ENCODE measurements at places on chromosomes 2 and 18.

- no peak for DNase-seq
Measured at GRCh38 chr2:180520206-180520605, 460.2 kb upstream of the UBE2E3 start.

GRCh38 chr2:158498043-158498748 is 41.4 kb downstream of the PKP4 start:
- no peak for DNase-seq

DNA sequence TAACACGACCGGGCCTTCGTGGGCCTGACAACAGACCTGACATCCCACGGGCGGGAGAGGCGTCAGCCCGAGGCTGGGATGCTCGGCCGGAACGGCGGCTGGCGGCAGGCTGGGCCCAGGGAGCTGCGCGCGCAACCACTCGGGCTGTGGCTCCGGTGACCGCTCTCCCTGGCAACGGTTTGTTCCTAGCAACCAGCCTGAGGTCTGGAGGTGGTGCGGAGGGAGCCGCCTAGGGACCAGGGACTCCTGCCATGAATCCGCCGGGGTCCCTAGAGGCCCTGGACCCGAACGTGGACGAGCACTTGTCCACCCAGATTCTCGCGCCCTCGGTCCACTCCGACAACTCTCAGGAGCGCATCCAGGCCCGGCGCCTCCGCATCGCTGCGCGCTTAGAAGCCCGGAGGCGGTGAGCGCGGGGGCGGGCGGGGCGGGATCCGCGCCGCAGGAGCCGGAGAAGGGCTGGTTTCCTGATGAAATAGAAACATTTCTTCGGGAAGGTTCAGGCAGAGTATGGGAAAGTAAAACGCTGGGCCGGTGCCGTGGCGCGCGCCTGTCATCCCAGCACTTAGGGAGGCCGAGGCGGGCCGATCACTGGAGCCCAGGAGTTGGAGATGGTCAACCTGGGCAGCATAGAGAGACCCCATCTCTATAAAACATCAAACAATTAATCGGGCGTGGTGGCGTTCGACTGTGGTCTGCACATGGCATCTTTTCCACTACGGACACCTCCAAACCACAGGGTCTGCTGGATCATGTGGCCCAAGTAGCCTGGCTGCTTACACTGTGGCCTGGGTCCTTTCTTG is at the start of gene DRC1:
TSS of gene DRC1 (plus strand) at position 182 of the 803 bp plus-strand sequence. CDS start at position 252, 70 bp downstream.
- DNase-seq: peak; percentile 96

DNA sequence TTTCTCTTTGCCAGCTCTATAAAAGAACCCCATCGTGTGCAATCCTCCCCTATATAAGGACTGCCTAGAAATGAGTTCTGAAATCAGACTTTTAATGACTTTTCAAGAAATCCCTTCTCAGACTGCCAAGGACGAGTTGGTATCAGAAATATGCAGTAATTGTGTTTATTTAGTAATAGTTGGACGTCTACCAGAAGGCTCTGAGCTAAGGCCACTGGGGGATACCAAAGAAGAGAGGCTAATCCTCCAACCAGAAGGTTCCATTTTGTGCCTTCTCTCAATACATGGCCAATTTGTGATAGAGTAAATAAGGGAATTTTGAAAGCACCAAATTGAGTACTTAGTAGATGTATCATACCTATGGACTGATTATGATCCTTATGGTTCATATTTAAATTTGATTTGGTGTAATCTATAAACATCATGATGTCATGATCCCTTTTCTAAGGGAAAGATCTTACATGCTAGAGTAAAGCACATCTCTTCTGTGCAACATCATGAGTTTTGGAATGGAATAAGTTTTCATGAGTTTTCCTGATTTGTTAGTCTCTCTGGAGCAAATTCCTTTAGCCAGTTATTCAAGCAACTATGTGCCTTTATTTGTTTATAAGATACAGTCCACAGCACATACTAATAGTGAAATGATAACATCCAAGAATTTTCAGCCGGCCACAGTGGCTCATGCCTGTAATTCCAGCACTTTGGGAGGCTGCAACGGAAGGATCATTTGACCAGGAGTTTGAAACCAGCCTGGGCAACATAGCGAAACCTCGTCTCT is 82.2 kb upstream of the LTBP1 start:
- DNase-seq: no peak

- DNase-seq: no peak
Measured at GRCh38 chr18:59233017-59233410, 13.1 kb downstream of the GRP start.

DNA sequence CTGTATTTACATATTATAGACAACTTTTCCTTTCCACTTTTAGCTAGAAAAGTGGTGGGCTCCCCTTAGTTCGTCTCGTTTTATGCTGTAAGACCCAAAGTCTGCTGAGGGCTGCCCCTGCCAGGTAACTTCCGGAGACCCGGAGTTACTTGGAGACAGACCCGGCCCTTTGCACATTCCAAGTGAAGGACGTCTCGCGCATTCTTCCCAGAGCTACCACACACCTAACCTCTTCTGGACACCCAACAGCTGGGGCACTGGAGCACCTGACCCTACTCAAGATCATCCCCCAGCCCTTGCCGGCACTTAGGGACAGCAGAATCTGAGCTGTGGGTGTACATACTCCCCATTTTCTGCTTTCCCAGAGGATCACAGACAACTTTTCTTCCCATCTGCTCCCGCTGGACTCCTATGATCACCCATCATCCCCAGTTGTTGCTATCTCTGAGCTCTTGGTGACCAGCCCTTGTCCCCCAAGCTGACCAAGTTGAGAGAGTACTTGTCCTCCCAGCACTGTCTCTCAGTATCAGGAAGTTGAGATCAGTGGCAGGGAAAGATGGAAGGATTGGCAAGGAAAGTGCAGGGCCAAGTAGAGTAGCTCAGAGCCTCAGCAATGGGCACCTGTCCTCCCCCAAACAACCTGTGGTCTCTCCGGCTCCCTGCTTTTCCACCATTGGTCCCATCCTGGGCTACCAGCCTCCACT is 8.4 kb upstream of the SATB2 start:
- DNase-seq: no peak

- no peak for DNase-seq
Measured at GRCh38 chr2:209305746-209306196, 118.1 kb upstream of the MAP2 start.

DNA sequence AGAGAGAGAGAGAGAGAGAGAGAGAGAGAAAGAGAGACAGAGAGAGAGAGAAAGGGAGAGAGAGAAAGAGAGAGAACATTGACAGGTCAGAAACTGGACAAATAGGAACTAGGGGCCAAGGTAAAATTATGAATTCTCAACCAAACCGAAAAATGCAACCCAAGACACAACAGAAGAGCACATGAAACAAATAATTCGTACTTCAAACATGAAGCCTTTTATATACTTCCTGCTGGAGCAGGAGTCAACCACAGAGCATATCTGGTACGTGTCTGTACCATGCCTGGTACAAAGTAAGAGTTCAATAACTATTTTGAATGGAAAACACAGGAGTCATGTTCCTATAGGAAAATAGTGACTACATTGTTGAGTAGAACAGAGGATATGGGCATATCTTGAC is 6.5 kb upstream of the VPS54 start:
- no peak for DNase-seq

DNA sequence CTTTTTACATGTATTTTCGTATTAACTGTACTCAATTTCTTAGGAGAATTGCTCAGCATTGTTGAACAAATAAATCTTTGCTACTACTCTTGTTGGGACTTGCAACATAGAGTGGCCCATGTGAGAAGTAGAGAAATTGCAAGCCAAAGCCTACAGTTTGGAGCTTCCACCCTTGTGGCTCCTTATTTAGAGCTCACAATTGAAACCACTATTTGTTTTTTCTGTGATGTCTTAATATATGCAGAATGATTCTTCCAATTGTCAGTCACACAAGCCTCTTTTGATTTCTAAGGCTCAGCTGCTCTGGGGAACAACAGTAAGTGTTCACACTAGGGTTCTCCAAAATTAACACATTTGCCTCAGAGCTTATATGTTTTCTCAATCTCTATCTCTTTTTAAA is 60.2 kb upstream of the GALNT13 start:
- DNase-seq: no peak

- no peak for DNase-seq
Measured at GRCh38 chr18:31487246-31488015, 10.5 kb upstream of the DSG2 start.

DNA sequence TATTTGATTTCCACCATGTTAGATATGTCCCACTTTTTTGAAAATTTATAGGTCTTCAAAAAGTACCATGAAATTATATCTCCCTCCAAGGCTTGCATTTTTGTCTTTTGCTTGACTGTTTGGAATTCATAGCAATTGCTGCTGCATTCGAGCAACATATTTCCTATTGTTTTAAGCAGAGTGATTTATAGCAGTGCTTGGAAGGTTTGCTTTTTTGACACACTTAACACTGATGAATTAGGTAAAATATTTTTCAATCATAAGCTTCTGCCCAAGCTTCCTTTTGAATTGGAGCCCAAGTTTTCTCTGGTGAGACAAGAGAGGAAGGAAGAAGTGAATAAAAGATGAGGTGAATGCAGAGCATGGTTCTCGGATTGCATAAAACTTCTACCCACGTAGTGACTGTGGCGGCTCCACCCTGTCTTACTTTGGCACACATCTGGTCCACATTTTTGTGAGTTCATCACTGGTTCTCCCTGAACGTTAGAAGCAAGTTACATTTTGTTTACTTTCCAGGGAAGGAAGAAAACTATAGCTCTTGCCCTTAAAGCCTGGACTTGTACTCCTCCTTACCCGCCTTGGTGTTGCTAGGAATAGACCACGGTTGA is 667.0 kb downstream of the TSN start:
- no peak for DNase-seq

DNA sequence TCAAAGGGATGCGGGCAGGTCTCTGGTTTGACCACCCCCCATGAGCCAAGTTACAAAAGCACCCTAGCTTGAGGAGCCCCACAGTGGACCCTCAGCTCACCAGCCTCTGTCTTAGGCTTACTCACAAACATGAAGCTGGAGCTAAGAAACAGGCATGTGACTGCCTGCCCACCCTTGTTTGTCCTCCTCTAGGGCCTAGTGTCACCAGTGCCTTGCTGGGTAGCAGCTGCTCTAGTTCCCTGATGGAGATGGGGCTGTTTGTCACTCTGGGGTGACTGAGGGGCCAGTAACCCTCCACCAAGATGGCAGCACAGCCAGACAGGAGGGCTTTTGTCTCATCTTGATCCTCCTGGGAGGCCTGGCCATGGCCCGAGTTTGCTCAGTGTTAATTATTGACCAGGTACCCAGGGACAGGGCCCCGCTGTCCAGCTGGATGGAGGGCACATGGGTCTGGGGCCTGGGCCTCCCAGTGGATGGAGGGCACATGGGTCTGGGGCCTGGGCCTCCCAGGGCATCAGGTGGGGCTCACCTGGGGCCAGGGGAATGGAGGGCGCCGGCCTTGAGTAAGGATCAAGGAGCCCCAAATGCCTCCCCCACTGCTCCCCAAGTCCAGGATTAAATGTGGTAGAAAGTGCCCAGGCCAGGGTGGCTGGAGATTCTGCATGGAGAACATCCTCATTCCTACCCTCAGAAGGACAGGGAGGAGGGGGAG is 185.9 kb upstream of the HAAO start:
- no peak for DNase-seq

GRCh38 chr2:176642074-176642473 is 372.8 kb downstream of the MTX2 start:
- DNase-seq: no peak

GRCh38 chr2:106841886-106842645 is 43.9 kb downstream of the ST6GAL2 start:
- no peak for DNase-seq

DNA sequence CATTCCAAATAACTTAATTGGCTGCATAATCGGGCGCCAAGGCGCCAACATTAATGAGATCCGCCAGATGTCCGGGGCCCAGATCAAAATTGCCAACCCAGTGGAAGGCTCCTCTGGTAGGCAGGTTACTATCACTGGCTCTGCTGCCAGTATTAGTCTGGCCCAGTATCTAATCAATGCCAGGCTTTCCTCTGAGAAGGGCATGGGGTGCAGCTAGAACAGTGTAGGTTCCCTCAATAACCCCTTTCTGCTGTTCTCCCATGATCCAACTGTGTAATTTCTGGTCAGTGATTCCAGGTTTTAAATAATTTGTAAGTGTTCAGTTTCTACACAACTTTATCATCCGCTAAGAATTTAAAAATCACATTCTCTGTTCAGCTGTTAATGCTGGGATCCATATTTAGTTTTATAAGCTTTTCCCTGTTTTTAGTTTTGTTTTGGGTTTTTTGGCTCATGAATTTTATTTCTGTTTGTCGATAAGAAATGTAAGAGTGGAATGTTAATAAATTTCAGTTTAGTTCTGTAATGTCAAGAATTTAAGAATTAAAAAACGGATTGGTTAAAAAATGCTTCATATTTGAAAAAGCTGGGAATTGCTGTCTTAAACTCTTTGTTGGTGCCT is 1.4 kb downstream of the PCBP1 start:
- no peak for DNase-seq

- DNase-seq: no peak
Measured at GRCh38 chr2:197071213-197071612, 144.7 kb upstream of the PGAP1 start.

GRCh38 chr2:99382143-99382542 is 45.0 kb downstream of the EIF5B start:
- no peak for DNase-seq

- no peak for DNase-seq
Measured at GRCh38 chr2:223057569-223057968, 5.6 kb downstream of the KCNE4 start.

- DNase-seq: no peak
Measured at GRCh38 chr18:31246460-31246859, 71.5 kb upstream of the DSG1 start.

GRCh38 chr2:147862859-147863516 is 18.2 kb downstream of the ACVR2A start:
- no peak for DNase-seq

DNA sequence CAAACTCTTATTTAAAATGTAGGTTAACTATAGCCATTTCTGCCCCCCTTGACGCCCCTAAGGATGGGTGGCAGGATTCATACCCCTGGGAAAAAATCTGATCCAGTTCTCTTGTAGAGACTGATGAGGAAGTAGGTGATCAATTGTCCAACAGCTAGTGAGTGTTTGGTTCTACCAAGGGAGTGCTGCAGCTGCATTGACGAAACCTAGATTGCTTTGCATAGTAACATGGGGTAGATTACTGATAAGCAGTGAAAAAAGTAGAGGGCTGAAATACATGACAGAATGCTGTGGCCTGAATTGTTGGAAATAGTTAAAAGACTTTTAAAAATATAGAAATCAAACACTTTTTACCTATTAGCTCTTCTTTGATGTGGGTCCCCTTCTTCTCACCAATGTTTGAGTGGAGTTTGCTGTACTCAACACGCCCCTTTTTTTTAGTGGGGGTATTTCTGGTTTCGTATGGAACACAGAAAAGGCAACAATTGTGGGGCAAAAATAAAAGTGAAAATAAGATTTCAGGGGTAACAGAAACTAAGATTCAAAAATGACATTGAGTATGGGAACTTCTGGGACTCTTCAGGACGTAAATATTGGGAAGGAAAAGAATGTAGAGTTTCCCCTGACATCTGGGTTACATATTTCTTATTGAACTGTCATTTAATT is 66.2 kb downstream of the MAIP1 start:
- no peak for DNase-seq

GRCh38 chr18:1017227-1018058 is 112.8 kb downstream of the ADCYAP1 start:
- DNase-seq: no peak

- no peak for DNase-seq
Measured at GRCh38 chr18:2680216-2680792, 24.8 kb downstream of the SMCHD1 start.

GRCh38 chr18:66160007-66160406 is 409.2 kb downstream of the CDH7 start:
- DNase-seq: no peak

- no peak for DNase-seq
Measured at GRCh38 chr2:135999899-136000298, 14.5 kb upstream of the DARS1 start.

All from osteocyte (in vitro differentiated cells).